ENCODE measurements at places on chromosomes 12 and 14. TPM values are rescaled to one million over a fixed set of nuclear protein-coding genes. Genes with fewer than 3 reads are reported as not detected.

GRCh38 chr12:113880988-113881962 is 84.8 kb downstream of the RBM19 start:
- DNase-seq = peak; percentile 62

- DNase-seq = no peak
These were observed 69.2 kb upstream of the ARID2 start for GRCh38 chr12:45660330-45660729.

- DNase-seq = peak; percentile 48
These were observed 15.2 kb upstream of the LUM start for GRCh38 chr12:91126516-91126915.

DNA sequence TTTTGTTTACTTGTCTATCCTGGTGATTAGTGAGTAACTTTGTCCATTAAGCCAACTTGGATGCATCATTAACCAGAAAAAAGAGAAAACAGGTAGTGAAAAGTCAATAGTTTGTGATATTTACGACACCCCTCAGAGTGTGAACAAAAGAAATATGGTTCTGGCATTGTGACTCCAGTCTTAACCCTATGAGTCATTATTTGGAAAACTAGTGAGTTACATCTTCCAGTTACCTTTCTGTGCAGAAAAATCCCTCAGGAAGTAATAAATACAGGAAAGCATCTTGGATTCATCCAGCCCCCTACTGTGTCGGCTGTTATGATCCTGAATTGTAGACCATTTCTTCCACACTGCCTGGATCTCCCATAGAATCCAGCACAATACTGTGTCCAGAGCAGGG is 379.1 kb downstream of the GALC start:
- DNase-seq = no peak

RTL1 gene
- 12.8 TPM for total RNA-seq

ARPC3 gene
- 132 TPM for total RNA-seq

PAWR gene
- total RNA-seq = 6.2 TPM

GRCh38 chr14:54317391-54317790 is 79.4 kb upstream of the CDKN3 start:
- no peak for DNase-seq

- DNase-seq = no peak
These were observed 113.9 kb downstream of the ANO4 start for GRCh38 chr12:100908501-100908900.

- DNase-seq = no peak
These were observed 352.9 kb upstream of the RGS6 start for GRCh38 chr14:71579331-71579730.

FAM90A1 gene
- total RNA-seq = 0.09 TPM

- no peak for DNase-seq
These were observed 28.9 kb downstream of the PTGER2 start for GRCh38 chr14:52342849-52343596.

IL23A gene
- 0.18 TPM for total RNA-seq

PPP4R4 gene
- 0.09 TPM for total RNA-seq

GRCh38 chr12:128578045-128578444 is 245.7 kb downstream of the SLC15A4 start:
- DNase-seq = peak; percentile 10

P2RX2 gene
- total RNA-seq = not detected

DNA sequence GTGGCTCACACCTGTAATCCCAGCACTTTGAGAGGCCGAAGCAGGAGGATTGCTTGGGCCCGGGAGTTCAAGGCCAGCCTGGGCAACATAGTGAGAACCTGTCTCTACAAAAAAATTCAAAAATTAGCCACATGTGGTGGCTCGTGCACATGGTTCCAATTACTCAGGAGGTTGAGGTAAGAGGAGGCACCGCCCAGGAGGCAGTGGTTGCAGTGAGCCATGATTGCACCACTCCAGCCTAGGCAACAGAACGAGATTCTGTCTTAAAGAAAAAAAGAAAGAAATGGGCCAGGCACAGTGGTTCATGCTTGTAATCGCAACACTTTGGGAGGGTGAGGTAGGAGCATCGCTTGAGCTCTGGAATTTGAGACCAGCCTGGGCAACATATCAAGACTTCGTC is 33.5 kb downstream of the MAP1LC3B2 start:
- no peak for DNase-seq

KRT7 gene
- 0.31 TPM for total RNA-seq

GRCh38 chr12:1457901-1458300 is 136.5 kb downstream of the FBXL14 start:
- DNase-seq = no peak

DNA sequence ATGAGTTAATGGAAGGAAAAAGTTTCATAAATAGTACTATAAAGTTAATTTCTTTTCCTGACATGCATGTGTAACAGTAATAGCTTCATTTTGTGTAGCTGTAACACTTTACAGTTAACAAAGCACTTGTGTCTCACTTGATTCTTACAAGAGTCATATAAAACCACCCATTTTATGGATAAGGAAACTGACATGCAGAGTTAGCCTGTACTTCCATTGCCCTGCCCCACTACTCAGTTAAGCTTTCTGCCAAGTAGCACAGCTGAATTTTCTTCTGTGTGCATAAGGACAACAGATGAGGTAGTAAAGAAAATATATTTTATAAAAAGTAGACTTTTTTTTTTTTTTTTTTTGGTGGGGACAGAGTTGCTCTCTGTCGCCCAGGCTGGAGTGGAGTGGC is 32.2 kb downstream of the ANO6 start:
- no peak for DNase-seq

DNA sequence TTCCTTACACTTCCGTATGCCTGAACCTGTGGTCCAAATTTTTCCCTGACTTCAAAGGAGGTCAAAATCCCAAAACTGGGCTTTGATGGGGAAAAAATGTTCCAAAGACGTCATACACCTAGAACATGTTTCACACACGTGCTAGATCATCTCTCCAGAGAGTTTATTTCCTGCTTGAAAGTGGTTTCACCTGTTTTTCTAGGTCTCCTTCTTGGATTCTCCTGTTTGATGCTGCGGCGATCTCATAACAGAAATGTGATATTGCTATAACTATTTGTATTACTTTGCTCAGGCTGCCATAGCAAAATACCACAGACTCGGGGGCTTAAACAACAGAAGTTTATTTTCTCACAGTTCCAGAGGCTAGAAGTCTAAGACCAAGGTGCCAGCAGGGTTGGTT is 19.7 kb upstream of the TMCC3 start:
- DNase-seq = no peak

DNA sequence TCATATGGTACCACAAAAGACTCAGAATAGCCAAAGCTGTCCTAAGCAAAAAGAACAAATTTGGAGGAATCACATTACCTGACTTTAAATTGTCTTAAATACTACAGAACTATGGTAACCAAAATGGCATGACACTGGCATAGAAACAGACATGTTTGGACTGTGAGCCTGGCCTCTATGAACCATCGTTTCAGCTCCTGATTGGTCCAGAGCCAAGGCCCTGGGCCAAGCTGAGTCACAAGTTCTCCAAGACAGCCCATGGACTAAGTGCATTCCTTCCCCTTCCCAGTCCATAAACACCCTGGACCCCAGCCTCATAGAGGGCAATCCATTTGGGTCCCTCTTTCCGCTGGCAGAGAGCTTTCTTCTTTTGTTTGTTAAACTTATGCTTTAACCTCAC is 12.1 kb upstream of the PRR4 start:
- DNase-seq = no peak

- peak; percentile 38 for DNase-seq
These were observed at the start of gene PPP1R36 for GRCh38 chr14:64549791-64550620. TSS of gene PPP1R36 (plus strand) at chr14:64549961. CDS start at chr14:64549998, 37 bp downstream.

GRCh38 chr12:6944381-6945186 is 762 bp downstream of the C12orf57 start:
- peak; percentile 98 for DNase-seq

ARMH4 gene
- total RNA-seq = 11.3 TPM

GRCh38 chr14:65462411-65462810 is 49.9 kb downstream of the FUT8 start:
- no peak for DNase-seq

MMP17 gene
- total RNA-seq = 4.0 TPM

NXPH4 gene
- 1.2 TPM for total RNA-seq

DNA sequence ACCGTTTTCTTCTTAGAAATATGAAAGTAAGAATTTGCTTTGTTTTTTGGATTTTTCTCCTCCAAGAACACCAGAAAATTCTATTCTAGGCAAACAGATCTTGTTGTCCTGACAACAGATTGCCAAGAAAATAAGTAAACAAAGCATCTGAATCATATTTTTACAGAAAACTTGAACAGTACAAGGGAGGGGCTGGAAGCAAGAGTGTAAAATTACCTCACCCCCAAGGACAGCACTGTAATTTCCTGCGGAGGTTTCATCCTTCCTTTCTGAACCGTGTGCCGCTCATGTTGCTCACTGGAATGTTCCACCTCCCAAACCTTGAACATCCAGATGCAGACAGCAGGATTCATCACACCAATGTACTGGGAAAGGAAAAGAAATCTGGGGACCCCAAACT is 5.4 kb upstream of the CAMKK2 start:
- peak; percentile 22 for DNase-seq

DNA sequence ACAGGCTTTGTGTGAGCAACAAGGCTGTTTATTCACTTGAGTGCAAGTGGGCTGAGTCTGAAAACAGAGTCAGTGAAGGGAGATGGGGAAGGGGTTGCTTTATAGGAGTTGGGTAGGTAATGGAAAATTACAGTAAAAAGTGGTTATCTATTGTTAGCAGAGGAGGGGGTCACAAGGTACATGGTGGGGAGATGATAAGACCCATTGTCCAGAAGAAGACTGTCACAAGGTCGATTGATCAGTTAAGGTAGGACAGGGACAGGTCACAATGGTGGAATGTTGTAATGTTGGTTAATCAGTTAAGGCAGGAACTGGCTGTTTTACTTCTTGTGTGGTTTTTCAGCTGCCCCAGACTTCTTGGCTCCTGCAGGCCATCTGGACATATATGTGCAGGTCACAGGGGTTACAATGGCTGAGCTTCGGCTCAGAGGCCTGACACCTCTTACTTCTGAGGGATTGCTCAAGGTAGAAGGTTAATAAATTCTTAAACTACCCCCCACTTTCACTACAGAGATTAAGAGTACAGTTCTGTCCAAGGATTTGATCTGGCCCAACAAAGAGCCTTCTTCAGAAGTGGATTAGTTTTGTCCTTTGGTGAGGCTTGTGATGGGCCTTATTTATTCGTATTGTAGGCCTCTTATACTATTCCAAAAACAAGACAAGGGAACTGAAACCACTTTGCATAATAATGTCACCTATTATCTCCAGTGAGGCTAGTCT is 13.8 kb upstream of the DHRS4 start:
- no peak for DNase-seq

MDGA2 gene
- 0.35 TPM for total RNA-seq

GRCh38 chr12:14650789-14651188 is 45.6 kb downstream of the GUCY2C start:
- peak; percentile 89 for DNase-seq

DNA sequence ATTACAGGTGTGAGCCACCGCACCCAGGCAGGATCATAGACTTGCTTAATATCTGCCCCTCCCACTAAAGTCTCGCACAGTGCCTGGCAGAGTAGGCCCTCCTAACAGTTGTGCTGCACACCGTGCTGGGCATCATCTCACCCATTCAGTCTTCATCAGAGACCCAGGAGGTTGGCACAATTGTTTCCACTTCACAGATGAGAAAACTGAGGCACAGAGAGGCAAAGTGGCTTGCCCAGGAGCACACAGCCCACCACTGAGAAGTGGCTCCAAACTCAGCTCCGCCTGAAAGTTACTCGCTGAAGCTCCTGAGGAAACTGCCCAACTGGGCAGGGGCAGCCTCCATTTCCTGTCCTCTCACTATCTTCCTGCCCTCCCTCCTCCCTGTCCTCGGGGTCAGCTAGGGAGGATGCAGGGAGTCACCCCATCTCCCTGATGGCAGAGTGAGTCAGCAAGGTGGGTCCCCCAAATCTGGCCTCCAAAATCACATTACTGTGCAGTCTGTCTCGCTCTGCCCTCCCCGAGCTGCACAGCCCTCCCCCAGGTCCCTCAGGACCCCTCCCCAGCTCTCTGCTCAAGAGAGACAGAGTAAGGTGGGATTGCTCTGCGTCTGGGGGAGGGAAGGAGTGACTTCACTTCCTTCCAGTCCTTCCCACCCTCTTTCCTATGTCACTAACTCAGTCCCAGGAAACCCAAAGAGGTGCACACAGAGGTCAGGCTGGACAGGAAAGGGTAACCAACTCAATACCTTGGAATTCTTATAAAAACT is 5.7 kb downstream of the SLC8B1 start:
- no peak for DNase-seq

DNA sequence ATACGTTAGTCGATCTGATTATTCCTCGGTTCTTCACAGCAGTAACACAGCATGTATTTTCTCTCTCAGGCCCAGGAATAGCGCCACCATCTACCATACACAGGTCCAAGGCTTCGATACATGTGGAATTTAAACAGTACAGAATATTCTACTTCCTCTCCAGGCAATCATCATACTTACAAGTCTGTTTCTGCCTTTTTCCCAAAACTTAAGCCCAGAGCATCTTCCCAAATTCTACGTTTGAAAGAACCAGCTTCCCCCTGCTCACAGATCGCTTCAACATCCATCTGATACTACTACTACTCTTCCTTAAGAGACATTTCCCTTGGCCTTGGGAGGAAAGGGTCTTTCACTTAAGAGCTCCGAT is 626 bp downstream of the TXNDC16 start:
- DNase-seq = peak; percentile 69

KLRC3 gene
- 0.09 TPM for total RNA-seq

GRCh38 chr12:68403711-68404110 is 71.5 kb upstream of the MDM1 start:
- DNase-seq = no peak

Measured in muscle of leg (tissue), 16 donors.